ENCODE measurements at places on chromosomes 2 and 18. TPM values are rescaled to one million over a fixed set of nuclear protein-coding genes. Genes with fewer than 3 reads are reported as not detected.

GRCh38 chr18:54223568-54224241 is 764 bp downstream of the MBD2 start:
- peak; percentile 72 for DNase-seq

Gene FAM110C
- 7.3 TPM for total RNA-seq

- no peak for DNase-seq
These were observed 13.5 kb upstream of the PRLH start for GRCh38 chr2:237552908-237553307.

Gene STAT4
- 8.8 TPM for total RNA-seq

GRCh38 chr2:69180227-69180626 is 167.2 kb downstream of the ANTXR1 start:
- no peak for DNase-seq

Gene CIB4
- not detected for total RNA-seq

DNA sequence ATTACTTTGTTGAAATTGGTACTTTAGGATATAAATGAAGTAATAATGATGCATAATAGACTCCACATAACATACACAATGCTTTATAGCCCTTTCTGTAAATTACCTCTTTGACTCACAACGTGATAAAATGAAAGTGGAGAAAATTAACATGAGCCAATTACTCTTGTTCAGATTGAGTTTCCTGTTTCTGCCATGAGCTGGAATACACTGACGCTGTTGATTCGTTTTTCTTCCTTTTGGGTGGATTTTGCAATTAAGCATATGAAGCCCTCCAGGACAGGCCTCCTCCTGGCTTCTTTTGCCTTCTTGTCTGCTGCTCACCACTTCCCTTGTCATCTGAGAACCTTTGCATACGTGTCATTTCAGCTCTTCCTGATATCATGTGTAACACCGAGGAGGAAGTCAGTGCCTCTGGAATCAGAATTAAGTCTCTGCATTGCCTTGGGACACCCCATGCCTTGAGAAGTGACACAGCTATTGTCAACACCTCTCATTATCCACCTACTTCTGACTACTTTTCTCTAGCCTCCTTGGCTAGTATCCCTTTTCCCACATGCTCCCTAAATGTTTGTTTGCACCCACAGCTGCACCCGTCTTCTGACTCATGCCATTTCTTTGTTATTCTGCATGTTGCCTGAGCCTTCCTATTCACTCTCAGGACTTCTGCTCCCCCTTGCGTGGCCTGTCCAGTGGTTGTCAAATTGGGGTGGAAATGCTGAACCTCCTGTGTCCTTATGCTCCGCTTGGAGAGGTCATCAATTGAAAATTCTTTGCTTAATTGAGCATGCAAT is 134.1 kb downstream of the FMNL2 start:
- no peak for DNase-seq

- DNase-seq: no peak
These were observed 73.4 kb upstream of the CHAC2 start for GRCh38 chr2:53694096-53694771.

- no peak for DNase-seq
These were observed 7.0 kb downstream of the ZSWIM2 start for GRCh38 chr2:186841940-186842339.

DNA sequence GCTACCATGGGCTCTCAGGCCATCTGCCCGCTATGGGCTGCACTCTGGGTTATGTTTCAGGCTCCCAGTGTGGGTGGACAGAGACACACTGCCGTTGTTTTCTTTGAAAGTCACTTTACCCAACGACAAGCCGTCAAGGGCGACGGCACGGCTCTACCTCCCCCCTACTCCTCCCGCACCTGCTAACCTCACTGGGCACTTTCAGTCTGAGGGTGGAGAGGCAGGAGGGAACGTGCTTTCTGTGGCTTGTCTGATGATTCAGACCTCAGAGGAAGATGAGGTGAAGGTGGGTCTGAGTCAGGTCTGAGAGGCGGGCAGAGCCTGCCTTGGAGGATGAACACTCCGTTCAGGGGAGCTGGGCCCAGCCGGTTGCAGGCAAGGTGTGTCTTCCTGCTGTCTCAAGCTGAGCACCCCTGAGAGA is 147.6 kb upstream of the HDAC4 start:
- no peak for DNase-seq

DNA sequence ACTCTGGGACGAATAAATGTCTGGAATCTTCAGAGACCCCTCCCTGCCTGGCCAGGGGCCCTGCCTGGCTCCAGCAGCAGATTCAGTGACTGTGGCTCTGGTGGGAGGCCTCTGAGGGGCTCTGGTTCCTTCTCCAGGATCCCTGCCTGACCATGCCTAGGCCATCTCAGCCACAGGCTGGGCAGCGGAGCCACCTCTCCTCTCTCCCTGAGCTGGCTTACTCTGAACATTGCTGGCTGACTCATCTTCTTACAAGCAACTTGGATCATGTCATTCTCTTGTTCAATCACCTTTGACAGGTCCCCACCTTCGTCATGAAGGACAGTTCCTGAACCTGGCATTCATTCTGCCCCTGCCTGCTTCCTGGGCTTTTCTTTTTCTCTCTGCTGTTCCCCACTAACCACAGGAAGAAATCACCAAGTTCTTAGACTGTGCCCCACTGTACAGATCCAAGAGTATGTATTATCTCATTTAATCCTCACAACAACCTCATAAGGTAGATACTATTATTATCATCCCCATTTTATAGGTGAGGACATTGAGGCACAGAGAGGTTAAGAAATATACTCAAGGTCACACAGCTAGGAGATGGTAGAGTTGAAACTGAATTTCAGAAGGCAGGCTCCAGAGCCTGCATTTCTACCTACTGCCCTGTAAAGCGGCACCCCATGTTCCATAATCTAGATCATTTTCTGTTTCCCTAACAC is 155.5 kb upstream of the SMAD2 start:
- no peak for DNase-seq

GRCh38 chr18:68083131-68083530 is 566.6 kb upstream of the DSEL start:
- DNase-seq: no peak

DNA sequence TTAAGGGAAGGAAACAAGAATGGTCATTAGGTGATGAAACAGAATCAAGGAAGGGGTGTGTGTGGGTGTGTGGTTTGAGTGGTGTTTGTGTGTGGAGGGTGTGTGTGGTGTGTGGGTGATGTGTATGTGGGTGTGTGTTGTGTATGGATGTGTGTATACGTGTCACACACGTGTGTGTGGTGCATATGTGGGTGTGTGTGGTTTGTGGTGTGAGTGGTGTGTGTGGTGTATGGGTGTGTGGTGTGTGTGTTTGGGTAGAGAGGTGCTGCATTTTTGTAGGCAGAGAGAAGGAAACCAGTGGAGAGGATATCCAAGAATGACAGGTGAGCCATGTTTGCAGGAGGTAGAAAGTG is 1.1 kb upstream of the CEP192 start:
- no peak for DNase-seq

All from prostate gland (tissue), 2 donors.